M059J (cell line): ENCODE measurements at places on chromosomes 12 and 14.
A peak's percentile ranks its signal among the peaks of the same experiment; 100 is the strongest.

GRCh38 chr12:96193725-96194575 lies at the start of gene ELK3:
ELK3 (plus strand) TSS chr12:96194375.
- peak; percentile 74 for DNase-seq

DNA sequence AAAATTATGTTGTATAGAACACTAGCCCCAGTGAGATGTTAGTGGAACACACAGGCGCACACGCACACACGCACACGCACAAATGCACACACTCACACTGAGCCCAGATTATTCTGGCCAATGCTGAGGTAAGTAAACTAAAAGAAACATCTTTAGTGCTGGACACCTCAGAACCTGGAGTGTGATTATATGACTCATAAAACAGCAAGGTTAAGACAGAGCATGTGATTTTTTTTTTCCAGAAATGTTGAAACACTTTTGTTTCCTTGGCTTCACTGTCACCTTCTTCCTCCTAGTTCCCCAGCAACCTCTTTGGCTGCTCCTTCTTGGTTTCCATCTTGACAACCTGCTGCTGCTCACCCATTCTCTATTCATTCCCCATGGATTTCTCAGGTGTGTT lies 141.0 kb upstream of the ALG10B start:
- peak; percentile 38 for DNase-seq

DNA sequence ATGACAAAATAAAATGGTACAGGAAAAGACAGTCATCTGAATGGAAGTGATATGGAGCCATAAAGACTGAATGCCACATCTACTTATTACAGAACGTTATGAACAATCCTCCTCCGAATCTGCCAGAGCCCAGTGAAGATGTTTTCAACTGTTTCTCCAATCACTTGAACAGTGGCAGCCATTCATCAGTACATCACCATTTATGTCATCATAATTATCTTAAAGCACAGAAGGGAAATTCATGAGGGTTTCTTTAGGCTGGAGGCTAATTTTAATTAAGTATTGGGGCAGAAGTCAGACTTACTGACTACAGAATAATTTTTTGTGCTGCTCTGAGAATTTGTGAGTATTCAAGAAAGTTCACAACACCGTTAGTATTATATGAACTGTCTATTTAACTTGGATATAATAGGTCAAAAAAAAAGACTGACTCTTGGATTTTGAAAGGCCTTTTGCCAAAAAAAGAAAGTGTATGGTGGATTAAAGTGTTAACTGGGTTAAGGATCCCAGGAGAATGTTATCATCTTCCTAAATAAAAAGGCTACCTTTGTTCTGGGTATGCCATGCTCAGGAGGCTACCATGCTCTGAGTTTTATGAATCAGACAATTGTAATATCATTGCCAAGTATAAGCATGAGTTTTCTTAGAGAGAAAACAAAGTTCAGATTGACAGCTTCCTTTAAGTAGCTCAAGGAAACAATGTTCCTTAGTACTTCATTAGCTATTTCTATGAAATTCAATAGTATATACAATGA lies 40.1 kb downstream of the PDZRN4 start:
- no peak for DNase-seq

DNA sequence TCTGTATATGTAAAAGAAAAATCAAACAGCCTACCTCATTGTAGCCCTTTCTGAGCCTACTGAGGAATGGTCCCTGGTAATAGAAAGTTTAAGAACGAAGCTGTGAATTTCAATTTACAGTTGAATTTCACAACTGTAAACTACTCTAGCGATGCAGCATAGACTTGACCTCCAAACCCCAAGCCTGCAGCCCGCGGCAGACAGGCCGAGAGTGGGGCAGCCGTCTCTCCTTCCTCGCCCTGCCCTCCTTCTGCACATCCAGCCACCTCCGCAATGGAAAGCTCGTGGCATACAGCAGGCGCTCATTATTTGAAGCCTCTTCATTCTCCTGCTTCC lies 15.3 kb downstream of the RNASE2 start:
- DNase-seq = no peak

DNA sequence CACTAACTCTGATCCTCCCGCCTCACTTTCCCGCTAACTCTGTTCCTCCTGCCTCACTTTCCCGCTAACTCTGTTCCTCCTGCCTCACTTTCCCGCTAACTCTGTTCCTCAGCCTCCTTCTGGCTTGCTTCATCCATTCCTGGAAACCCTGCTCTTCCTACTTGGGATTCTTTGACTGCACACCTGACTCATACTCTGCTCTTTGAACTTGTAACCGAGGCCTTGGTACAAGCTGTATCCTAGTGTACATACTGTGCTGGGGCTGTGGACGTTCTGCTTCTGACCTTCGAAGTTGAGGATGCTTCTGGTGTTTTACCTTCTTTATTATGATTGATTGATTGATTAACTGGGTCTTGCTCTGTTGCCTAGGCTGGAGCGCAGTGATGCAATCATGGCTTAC lies 63.2 kb upstream of the RD3L start:
- no peak for DNase-seq
